ENCODE measurements at places on chromosomes 3 and 15.

GRCh38 chr3:99344216-99344615 is 294.2 kb upstream of the COL8A1 start:
- DNase-seq = no peak

DNA sequence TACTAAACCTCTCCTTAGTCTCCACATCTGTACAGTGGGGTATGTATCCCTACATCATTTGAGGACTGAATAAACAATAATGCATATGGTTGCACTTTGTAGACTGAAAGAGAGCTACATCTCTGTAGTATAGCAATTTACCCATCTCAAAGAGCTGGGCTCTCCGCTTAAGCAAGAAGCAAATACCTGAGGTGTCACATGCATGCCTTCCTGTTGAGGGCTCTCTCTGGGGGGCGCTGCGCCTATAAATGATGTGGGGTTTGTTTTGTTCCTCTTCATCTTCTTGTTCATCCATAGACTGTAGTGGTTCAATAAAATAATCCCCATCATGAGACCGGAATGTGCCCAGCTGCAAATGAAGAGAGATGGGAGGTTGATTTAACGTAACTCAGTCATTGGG is 6.8 kb downstream of the ADAMTS9 start:
- DNase-seq = no peak

DNA sequence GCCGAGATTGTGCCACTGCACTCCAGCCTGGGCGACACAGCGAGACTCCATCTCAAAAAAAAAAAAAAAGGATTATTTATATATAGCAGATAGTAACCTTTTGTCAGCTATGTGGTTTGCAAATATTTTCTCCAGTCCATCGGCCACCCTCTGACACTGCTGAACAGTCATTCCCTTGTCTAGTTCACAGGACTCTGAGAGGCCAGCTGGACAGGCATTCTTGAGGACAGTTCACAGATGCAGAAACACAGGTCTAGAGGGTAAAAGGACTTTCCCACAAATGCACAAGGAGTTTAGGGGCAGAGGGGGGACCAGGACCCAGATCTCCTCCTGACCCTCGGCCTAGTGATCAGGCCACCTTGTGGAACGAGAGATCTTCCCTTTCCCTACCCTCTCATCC is 7.5 kb upstream of the TMEM40 start:
- no peak for DNase-seq

DNA sequence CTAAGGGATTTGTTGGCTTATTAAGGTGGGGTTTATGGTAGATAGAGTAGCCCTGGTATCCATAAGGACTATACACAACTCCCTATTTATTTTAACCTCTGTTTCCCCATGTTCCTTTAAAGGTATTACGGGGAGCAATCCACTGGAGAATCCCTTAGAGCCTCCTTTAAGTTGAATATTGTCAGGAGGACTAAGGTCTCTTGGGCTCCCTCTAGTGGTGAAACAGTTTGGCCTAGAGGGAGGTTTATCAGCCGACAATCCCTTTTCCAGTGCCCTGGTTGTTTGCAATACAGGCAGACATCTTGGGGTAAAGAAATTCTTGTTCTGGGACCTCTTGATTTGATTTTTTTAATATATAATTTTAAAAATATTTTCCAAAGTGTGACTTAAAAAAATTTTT is 12.9 kb downstream of the OPA1 start:
- DNase-seq = peak; percentile 45

- DNase-seq = no peak
These were observed 396.1 kb downstream of the UNC13C start for GRCh38 chr15:54374184-54374952.

GRCh38 chr15:90388462-90389380 is 679 bp downstream of the IQGAP1 start:
- DNase-seq = peak; percentile 38

- DNase-seq = no peak
These were observed 1.3 kb upstream of the LRRC58 start for GRCh38 chr3:120350401-120350941.

DNA sequence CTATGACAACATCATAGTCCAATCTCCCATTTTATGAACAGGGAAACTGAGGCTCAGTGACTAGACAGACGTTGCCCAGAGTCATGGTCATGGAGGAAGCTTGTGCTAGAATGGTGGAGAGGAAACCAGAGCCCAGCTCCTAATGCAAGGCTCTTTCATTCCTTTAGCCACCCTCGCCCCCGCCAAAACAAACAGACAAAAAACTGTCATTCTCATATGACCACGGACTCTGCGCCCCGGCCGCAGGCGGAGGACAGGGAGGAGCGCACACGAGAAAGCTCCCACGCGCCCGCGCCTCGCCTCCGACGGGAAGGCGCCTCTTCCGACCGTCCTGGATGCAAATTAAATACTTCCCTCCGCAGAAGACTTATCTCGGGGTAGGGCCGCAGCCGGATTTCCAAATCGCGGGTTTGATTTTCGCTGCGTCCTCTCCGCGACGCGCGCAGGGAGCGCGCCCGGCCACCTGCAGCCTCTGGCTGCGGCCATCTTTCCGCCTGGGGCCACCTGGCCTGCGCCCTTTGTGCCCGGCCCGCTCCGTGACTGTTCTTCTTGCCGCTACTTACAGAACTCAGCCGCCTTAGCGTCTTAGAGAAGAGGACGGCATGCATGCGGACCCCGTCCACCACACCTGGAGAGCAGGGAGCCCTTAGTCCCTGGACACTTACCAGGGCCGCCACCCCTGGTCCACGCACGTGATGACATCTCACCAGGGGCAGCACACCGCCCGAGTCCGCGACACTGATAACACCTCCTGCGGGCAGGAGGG is 670 bp upstream of the ATP13A3 start:
- DNase-seq = peak; percentile 25

DNA sequence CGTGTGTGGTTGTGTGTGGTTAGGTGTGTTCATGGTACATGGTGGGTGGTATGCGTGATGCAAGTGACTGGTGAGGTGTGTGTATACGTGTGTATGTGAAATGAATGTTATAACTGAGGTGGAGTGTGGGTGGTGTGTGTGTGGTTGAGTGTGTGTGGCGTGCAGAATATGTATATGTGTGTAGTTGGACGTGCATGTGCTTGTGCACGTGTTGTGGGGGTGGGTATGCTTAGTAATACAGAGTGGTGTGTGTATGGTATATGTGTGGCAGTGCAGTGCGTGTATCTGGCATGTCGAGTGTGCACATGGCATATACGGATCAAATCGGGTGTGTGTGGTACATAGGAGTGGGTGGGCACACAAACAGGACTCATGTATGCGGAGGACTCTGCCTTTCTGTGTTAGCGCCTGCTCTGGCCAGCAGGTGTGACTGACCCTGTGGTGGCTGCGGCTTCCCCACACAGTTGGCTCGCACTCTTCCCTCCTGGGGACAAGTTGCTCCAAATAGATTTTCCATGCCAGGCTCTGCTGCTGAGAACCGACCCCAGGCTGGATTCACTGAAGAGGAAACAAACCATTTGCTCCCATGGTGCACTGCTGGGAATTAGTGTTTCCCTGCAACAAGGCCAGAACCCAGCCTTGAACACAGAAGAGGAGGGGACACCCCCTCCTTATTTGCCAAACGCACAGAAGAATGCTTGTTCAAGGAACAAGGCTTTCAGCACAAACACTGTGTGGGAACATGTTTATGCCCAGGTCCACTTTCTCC is 1.2 kb upstream of the C3orf70 start:
- DNase-seq = no peak

- no peak for DNase-seq
These were observed 25.7 kb upstream of the ULK4 start for GRCh38 chr3:41987627-41988026.

All from activated CD4-positive, alpha-beta T cell treated with anti-CD3 and anti-CD28 coated beads for 4 hours (primary cell).